ENCODE measurements at places on chromosomes 7 and 10. TPM values are rescaled to one million over a fixed set of nuclear protein-coding genes. Genes with fewer than 3 reads are reported as not detected.

GDF10 gene
- total RNA-seq = not detected

STEAP1B gene
- 112 TPM for total RNA-seq

SERPINE1 gene
- total RNA-seq = 1,853 TPM

SEMA3A gene
- total RNA-seq = 0.29 TPM

HOXA5 gene
- total RNA-seq = 12.7 TPM

NUTM2B gene
- 0.27 TPM for total RNA-seq

NODAL gene
- not detected for total RNA-seq

MYH16 gene
- total RNA-seq = 0.93 TPM

EXOC6 gene
- total RNA-seq = 189 TPM

CYP3A7 gene
- 0.07 TPM for total RNA-seq

DDC gene
- not detected for total RNA-seq

OAT gene
- 155 TPM for total RNA-seq

NKX2-3 gene
- 2.4 TPM for total RNA-seq

CYP17A1 gene
- total RNA-seq = not detected

UTF1 gene
- total RNA-seq = not detected

ADCY1 gene
- 0.40 TPM for total RNA-seq

EPO gene
- not detected for total RNA-seq

GIMAP7 gene
- 30.9 TPM for total RNA-seq
